ENCODE measurements at places on chromosomes 4 and X.

DNA sequence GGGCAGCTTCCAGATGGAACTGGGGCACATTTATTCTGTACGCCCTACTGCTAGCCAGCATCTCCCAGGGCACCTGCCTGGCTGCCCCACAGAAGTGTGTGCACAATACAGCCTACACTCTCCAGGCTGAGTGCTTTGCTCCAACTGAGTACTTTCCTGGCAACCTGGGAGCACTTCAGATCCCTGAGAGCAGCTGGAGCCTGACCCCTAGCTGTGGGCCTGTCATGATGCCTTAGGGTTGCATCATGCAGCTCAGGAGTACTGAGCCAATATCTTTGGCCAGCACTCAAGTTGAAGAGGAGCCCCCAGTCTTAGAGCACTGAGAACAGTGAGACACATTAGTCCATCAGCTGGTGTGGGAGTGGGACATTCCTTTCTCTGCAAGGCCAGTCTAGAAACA is 321.9 kb downstream of the CFAP47 start:
- no peak for DNase-seq

- DNase-seq = no peak
These were observed 63.2 kb downstream of the BANK1 start for GRCh38 chr4:101853691-101854090.

DNA sequence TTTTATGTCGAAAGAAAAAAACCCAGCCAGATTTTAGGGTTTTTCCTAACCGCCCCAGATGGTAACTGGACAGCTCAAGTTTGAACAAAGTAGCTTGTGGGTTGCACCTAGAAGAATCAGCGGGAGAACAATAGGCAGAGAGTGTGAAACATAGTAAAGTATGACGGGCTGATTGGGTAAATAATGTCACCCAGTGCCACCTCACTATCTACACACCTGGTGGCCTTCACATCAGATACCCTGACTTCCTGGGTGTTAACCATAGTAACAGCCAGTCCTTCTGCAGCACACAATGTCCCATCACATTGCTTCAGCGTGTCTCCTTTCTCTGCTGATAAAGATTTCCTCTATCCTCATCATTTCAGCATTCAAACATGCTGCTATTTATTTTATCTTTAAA is 159.1 kb upstream of the HS3ST1 start:
- no peak for DNase-seq

DNA sequence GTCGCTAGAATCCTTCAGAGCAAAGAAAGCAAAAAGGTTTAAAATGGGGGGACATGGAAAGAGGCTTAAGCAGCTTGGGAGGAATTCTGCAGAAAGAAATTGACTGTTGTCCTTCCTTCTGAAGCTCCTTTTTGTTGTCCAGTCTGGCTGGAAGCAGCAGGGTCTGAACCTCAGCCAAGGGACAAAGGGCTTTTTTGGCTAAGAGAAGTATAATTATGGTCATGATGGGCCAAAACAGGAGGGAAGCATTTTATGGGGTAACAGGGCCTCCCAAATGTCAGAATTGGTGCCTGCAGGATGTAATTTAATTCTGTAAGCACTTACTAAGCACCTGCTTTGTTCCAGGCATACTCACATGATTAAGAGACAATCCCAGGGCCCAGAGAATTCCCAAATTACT is 74.2 kb upstream of the CPEB2 start:
- no peak for DNase-seq

GRCh38 chr4:147307896-147308674 is 172.8 kb upstream of the EDNRA start:
- DNase-seq = no peak

DNA sequence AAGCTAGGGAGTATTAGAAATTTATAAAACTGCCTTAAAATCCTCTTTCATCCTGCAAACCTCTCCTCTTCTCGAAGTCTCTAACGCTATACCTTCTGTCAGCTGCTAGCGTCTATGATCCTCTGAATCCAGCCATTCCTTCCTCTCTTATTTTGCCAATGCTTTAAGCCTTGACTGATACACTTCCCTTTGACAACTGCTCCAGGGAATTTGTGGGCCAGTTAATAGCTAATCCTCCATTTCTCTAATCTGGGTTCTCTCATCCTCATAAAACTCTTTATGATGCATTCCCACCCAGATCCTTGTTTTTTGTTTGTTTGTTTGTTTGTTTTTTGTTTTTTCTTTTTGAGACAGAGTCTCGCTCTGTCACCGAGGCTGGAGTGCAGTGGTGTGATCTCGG is 293.6 kb upstream of the PUDP start:
- DNase-seq = no peak

GRCh38 chrX:41824551-41824950 is 98.8 kb downstream of the CASK start:
- DNase-seq = no peak

GRCh38 chrX:111006116-111006515 is 89.9 kb upstream of the PAK3 start:
- no peak for DNase-seq

DNA sequence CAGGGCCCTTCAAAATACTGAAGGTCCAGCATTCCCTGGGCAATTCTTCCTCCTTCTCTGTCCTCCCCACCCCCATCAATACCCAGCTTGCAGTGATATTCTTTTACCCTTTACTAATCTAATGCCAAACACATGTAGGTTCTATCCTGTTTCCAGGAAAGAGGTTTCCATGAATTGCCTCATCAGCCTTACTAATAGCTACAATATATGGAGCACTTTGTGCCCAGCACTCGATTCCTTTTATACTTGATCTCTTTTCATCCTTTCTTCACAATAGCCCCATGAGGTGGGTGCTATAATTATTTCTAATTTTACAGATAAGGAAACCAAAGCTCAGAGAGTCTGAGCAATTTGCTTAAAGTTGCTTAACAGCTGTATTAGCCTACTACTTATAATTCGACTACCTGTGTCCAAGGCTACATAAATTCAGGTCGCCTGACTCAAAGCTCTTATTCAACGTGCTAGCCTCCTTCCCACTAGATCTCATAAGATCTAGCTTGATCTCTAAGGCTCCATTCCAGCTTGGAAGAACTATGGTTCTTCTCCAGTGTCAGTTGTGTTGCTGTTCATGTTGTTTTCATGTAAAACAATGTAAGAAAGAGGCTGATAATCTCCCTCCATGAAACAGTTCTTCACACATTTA is 229.6 kb upstream of the PGRMC2 start:
- DNase-seq = no peak

GRCh38 chrX:107654872-107655761 is 26.8 kb downstream of the PRPS1 start:
- peak; percentile 55 for DNase-seq

GRCh38 chrX:1584237-1585011 is 7.0 kb upstream of the AKAP17A start:
- no peak for DNase-seq

DNA sequence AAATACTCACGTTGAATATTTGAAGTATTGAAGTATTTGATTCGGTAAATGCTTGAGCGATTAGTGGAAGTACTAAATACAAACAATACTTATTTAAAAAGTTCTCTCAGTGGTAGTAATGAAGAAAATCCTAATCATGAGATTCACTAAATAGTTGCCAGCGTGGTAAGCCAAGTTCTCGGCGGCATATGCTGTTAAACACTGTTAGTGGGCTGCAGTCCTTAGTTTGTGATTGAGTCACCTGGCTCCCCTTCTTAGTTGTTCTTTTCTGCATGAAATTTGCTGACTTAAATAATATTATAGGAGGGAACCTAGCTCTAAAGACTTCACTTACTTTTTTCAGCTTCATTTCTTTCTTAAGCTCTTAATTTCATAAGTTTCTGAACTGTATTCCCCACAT is 51.4 kb downstream of the STIM2 start:
- no peak for DNase-seq

DNA sequence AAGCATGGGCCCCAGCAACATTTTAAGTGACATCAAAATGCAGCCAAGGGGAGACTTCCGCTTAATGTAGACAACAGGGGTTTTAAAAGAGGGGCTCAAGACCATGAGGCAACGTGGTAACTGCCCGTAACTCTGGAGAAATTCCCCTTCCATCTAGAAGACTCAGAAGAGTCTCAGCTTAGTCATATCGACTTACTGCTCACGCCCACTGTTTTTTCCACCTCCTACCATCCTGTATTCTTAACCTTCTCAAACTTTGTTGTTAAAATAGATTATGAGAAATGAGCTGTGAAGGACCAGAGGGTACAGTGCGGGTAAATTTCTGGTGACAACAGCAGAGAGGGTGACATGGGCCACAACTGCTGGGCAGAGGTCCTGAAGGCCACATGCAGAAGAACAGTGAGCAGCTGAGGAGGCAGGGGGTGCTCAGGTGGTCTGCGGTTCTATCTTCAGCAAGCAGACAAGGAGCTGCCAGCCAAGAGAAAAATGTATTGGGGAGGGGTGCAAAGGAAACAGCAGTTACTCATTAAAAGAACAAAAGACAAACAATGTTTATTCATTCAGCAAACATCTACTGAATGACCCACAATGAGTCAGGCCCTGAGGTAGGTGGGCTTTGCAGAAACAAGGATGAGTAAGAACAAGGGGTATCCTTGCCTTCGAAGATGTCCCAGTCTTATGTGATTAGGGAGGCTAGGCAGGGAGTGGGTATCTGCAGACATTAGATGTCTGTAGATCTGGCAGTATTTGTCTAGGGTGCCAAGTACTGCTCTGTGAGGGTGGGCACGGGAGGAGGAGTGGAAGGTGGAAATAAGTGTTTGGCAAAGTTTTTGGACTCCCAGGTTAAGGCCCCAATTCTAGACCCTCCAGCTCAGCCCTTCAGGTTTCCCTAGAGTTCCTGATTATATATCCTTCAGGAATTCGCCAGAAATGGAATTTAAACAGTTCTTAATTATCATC is 175.3 kb downstream of the TSPAN5 start:
- DNase-seq = peak; percentile 10

- DNase-seq = no peak
These were observed 786.2 kb downstream of the RAB28 start for GRCh38 chr4:12697970-12698369.

- DNase-seq = no peak
These were observed 7.1 kb downstream of the PRAF2 start for GRCh38 chrX:49066690-49067089.

- no peak for DNase-seq
These were observed 281.7 kb downstream of the UNC5C start for GRCh38 chr4:95267081-95267480.

DNA sequence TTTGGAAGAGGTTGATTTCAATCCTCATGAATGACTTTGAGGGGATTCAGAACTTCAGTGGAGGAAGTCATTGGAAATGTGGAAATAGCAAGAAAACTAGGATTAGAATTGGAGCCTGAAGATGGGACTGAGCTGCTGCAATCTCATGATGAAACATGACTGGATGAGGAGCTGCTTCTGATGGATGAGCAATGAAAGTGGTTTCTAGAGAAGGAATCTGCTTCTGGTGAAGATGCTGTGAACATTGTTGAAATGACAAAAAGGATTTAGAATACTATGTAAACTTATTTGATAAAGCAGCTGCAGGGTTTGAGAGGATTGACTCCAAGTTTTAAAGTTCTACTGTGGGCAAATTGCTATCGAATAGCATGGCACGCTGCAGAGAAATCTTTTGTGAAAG is 27.1 kb downstream of the EVC start:
- no peak for DNase-seq
